ENCODE measurements at places on chromosomes 5 and 9.

GRCh38 chr5:61030163-61030482 is 85.1 kb downstream of the NDUFAF2 start:
- no peak for DNase-seq

DNA sequence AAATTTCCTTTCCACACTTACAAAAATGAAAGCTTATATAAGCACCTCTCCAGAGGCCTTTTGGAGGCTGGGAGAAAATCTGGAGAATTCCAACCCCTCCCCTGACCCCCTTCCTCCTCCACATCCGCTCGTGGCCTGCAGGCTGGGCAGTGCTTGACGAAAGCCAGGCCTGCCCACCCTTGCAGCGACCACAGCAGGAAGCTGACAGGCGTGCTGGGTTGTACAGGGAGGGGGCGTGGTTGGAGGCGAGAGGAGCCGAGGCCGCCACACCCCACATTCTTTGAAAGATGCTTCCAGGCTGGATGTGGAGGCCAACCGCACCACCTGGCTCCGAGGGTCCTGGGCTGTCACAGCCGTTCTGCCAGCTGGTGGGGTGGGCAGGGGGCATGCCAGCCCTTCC is 47.8 kb upstream of the IER5L start:
- no peak for DNase-seq

- DNase-seq, result no peak
Observed at GRCh38 chr5:126801992-126802294, 25.0 kb downstream of the LMNB1 start.

- DNase-seq, result no peak
Observed at GRCh38 chr5:80960531-80961375, 590 bp downstream of the RASGRF2 start.

GRCh38 chr9:90927496-90927895 is 125.9 kb downstream of the SYK start:
- no peak for DNase-seq

GRCh38 chr5:172640822-172641358 is at the start of gene NEURL1B:
Gene NEURL1B (plus strand): TSS chr5:172641263. CDS start chr5:172641407, 144 bp downstream.
- DNase-seq, result peak; percentile 61

DNA sequence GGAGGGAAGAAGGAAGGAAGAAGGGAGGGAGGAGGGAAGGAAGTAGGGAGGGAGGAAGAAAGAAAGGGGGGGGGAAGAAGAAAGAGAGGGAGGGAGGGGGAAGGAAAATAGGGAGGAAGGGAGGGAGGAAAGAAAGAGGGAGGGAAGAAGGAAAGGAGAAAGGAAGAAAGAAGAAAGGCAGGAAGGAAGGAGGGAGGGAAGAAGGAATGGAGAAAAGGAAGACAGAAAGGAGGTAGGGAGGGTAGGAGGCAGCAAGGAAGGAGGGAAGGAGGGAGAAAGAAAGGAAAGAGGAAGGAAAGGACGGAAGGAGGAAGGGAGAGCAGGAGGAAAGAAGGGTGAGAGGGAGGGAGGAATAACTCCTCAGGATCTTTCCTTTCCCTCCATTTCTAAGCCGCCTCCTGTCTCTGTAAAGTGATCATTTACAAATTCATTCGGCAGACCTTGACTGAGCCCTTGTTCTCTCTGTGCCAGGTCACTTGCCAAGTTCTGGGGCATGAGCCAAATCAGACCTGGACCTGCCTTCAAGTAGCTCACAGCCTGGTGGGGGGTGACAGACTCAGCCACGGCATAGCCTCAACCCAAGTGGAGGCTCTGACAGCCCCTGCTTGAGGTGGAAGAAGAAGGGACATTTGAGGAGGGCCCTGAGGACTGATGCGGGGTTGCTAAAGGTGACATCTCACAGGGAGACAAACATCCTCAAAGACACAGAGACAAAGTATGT is 69.0 kb upstream of the HRH2 start:
- no peak for DNase-seq

DNA sequence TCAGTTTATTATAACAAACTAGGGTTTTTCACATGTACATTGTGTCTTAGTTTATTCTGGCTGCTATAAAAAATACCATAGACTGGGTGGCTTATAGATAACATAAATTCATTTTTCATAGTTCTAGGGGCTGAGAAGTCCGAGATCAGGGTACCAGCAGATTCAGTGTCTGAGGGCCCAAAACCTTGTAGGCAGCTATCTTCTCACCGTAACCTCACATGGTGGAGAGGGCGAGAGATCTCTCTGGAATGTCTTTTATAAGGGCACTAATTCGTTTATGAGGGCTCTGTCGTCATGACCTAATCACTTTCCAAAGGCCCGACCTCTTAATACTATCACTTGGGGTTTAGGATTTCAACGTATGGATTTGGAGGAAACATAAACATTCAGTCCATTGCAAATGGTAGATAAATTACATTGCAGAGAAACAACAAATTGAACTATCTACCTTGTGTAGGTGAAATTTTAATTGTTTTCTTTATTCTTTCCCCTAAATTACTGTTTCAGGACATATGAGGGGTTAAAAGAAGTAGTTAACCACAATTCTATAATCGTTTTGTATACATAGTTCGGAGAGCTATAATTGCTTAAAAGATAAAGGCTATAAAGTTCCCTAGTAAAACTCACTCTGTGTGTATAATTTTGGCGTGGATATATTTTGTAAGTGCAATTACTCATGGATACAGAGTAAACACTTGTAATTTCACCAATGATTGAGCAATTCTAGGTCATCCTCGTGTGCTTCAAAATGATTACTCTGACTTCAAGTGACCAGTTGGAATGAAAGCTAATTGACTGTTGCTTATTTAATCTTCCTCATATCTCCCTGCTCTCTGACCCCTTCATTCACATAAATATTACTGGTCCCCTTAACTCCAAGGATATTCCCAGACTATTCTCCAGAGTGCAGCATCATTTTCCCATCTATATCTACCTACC is 247.5 kb upstream of the TMEM161B start:
- DNase-seq, result no peak

DNA sequence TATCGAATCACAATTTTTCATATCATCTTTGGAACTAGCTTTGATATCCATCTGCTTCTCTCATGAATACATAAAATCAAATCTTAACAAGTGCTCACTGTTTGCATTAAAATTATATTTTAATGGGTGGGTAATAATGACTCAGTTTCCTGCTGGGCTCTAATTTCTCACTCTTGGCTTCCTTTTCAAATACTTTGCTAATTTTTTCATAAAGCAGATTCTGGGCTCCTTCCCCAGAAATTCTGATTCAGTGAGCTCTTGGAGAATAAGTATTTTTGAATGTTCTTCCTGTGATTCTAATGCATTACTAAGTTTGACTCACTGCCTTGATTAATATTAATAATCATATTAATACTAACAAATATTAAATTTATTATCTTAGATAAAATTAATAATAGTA is 48.9 kb downstream of the YIPF5 start:
- DNase-seq, result no peak

GRCh38 chr9:81146241-81146640 is 543.1 kb downstream of the TLE1 start:
- DNase-seq, result no peak
